ENCODE measurements at places on chromosomes 5 and 9. TPM values are rescaled to one million over a fixed set of nuclear protein-coding genes. Genes with fewer than 3 reads are reported as not detected.

Gene LCN1
- not detected for total RNA-seq

GRCh38 chr5:43652537-43653302, 49.7 kb downstream of the NNT start:
- H3K27ac ChIP-seq, result no peak overlapping the region
- H3K36me3 ChIP-seq, result peaks cover 45% of the 10 kb centered on the region
- H3K4me3 ChIP-seq, result no peak overlapping the region
- no peaks in the 10 kb centered on the region for H3K27me3 ChIP-seq
- no peaks in the 10 kb centered on the region for H3K4me1 ChIP-seq

Gene CBY3
- total RNA-seq, result 0.47 TPM

DNA sequence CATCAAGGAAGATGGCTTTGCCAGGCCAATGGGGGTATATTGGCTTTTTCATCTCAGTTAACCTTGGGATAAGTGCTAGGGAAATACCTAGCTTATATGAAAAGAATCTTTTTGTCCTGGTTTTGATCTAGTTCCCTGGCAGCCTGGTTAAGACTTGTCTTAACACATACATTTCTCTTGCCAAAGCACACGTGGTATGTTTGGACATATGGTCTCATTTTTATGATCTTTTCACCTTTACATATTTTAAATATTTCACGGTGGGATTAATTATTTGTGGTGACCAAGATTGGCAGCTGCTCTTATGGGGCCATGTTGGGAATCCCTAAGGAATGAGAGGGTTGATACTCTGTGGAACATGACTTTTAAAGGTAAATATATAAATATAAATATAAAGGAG, 312.5 kb downstream of the NPR3 start:
- H3K27me3 ChIP-seq, result no peaks in the 10 kb centered on the region
- no peaks in the 10 kb centered on the region for H3K4me1 ChIP-seq
- no peak overlapping the region for H3K4me3 ChIP-seq
- DNase-seq, result no peak

Gene IFNA13
- total RNA-seq, result not detected

GRCh38 chr9:97710356-97711222, 13.4 kb upstream of the XPA start:
- peaks cover 18% of the 10 kb centered on the region for H3K4me1 ChIP-seq
- DNase-seq, result peak; percentile 62
- H3K36me3 ChIP-seq, result no peaks in the 10 kb centered on the region

Gene ADAMTS19
- not detected for total RNA-seq

GRCh38 chr5:95966005-95966404, 4.4 kb upstream of the ELL2 start:
- no peak overlapping the region for H3K27ac ChIP-seq
- H3K4me3 ChIP-seq, result no peak overlapping the region
- DNase-seq, result no peak
- H3K4me1 ChIP-seq, result peaks cover 15% of the 10 kb centered on the region
- H3K27me3 ChIP-seq, result peaks cover 1% of the 10 kb centered on the region

DNA sequence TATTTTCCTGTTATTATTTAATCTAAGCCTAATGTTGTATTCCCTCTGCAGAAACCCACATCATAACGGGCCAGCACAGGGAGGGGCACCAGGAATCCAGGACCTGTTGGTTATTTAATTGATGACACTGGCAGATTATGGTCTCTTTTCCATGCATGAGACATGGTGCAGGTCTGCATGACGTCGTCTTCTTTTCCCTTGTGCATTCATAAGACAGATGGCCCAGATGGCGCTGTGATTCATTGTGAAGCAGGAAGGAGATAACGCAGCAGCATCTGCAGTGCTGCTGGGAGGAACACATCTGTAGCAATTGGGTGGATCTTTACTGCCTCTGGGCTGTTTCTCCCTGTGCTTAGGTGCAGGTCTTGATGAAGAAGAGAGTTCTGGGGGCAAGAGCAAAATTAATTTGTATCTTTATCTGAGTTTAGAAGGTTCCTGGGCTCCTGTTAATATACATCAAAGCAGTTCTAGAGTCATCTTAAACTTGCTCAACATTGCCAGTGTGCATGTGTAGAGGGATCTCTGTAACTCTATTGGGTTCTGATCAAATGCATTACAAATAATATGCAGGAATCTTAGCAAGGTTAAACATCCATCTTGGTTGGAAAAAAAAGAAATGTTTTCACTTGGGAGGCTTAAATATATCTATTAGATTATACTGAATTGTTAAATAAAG, 176.1 kb downstream of the PCSK1 start:
- H3K4me3 ChIP-seq, result no peak overlapping the region
- peaks cover 4% of the 10 kb centered on the region for H3K27me3 ChIP-seq
- H3K36me3 ChIP-seq, result no peaks in the 10 kb centered on the region
- H3K27ac ChIP-seq, result no peak overlapping the region
- H3K4me1 ChIP-seq, result no peaks in the 10 kb centered on the region
- DNase-seq, result peak; percentile 7

Gene DIRAS2
- not detected for total RNA-seq

Gene ELOVL7
- 0.18 TPM for total RNA-seq

DNA sequence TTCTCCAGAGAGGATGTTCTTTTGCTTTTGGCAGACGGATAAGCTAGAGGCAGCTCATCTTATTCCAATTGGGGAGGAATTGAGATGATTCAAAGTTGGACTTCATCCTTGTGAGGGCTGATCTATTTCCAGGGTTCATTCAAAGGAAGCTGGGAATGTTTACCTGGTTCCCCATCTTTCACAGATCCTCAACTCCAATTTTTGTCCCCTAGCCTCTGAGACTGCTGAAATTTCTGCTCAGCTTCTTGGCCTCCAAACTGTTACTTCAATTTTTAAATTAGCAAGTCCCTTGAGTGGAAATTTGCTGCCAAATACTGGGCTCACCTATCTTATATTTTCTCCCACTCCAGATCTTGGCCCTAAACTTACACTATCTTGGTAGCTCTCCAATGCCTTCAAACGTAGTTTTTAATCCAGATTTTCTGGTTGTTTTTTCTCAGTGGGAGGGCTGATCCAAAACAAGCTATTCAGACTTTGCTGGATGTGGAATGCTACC, 93.9 kb upstream of the NEK6 start:
- H3K4me3 ChIP-seq, result no peak overlapping the region
- H3K27me3 ChIP-seq, result peaks cover 26% of the 10 kb centered on the region
- H3K4me1 ChIP-seq, result no peaks in the 10 kb centered on the region
- H3K27ac ChIP-seq, result no peak overlapping the region
- DNase-seq, result no peak
- H3K36me3 ChIP-seq, result no peaks in the 10 kb centered on the region

GRCh38 chr9:125439434-125440272, 178.0 kb downstream of the GAPVD1 start:
- H3K27ac ChIP-seq, result no peak overlapping the region
- no peak overlapping the region for H3K4me3 ChIP-seq
- no peaks in the 10 kb centered on the region for H3K27me3 ChIP-seq
- DNase-seq, result no peak

GRCh38 chr5:109454731-109455505, 45.1 kb upstream of the PJA2 start:
- H3K27me3 ChIP-seq, result peaks cover 3% of the 10 kb centered on the region
- no peak overlapping the region for H3K27ac ChIP-seq
- no peaks in the 10 kb centered on the region for H3K36me3 ChIP-seq
- H3K4me3 ChIP-seq, result no peak overlapping the region
- peaks cover 8% of the 10 kb centered on the region for H3K4me1 ChIP-seq
- DNase-seq, result no peak

Gene OGN
- total RNA-seq, result not detected

Gene FBP1
- 1.2 TPM for total RNA-seq

Gene TAF9
- total RNA-seq, result 68.8 TPM

GRCh38 chr9:127991017-127991756, 10.4 kb upstream of the EEIG1 start:
- no peaks in the 10 kb centered on the region for H3K27me3 ChIP-seq
- DNase-seq, result peak; percentile 7
- H3K27ac ChIP-seq, result no peak overlapping the region
- no peak overlapping the region for H3K4me3 ChIP-seq
- H3K36me3 ChIP-seq, result no peaks in the 10 kb centered on the region

- H3K27me3 ChIP-seq, result no peaks in the 10 kb centered on the region
- H3K4me1 ChIP-seq, result peaks cover 9% of the 10 kb centered on the region
- no peak overlapping the region for H3K4me3 ChIP-seq
- DNase-seq, result no peak
- H3K27ac ChIP-seq, result no peak overlapping the region
Observed at GRCh38 chr5:71533615-71534014, 53.5 kb upstream of the MCCC2 start.

GRCh38 chr5:145869753-145870152, 3.1 kb downstream of the GRXCR2 start:
- peaks cover 4% of the 10 kb centered on the region for H3K27me3 ChIP-seq
- H3K36me3 ChIP-seq, result no peaks in the 10 kb centered on the region
- no peak for DNase-seq
- H3K4me3 ChIP-seq, result no peak overlapping the region

Gene NINJ1
- total RNA-seq, result 118 TPM

GRCh38 chr9:98491828-98492227, 216.9 kb downstream of the GABBR2 start:
- no peak for DNase-seq
- no peak overlapping the region for H3K4me3 ChIP-seq
- H3K4me1 ChIP-seq, result no peaks in the 10 kb centered on the region
- H3K27ac ChIP-seq, result no peak overlapping the region
- peaks cover 4% of the 10 kb centered on the region for H3K27me3 ChIP-seq

DNA sequence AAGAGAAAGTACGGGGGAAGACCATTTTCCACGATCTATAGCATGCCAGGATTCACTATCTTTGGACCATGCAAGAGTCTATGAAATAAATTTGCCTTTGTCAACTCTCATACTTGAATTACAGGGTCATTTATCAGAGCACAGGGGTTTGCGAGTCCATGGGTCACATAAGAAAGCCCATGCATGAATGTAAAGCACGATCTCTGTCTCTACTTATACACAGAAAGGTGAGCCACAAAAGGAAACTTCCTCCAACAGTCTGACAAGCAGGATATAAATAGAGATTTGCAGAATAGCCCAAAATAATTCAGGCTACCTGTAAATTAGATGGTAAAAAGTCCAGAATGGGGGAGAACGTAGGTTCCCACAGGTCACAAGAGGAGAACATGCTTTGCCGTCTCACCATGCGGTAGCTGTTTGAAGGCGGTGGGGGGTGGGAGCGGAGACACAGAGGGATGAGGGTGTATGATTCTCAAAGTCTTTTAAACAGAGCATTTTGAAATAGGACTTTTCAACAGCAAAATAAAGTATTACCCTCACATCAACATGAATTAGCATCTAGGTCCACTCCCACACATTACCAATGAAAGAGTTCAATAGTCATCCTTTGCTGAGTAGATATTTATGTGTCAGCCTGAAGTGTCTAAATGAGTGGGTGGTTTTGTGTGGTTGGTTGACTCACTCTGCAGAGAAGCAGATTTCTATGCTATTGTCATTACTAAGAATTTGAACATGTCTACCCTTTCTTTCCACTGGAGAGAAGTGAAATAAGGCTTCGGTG, 279.7 kb downstream of the EBF1 start:
- peak overlapping the region; percentile 74 for H3K27ac ChIP-seq
- DNase-seq, result peak; percentile 52
- no peak overlapping the region for H3K4me3 ChIP-seq
